ENCODE measurements at places on chromosomes 1 and 21. TPM values are rescaled to one million over a fixed set of nuclear protein-coding genes. Genes with fewer than 3 reads are reported as not detected.

FMN2 gene
- 2.1 TPM for total RNA-seq

MYOG gene
- 247 TPM for total RNA-seq

TMEM269 gene
- 0.52 TPM for total RNA-seq

SLAMF6 gene
- total RNA-seq: 0.52 TPM

IGSF3 gene
- 28.7 TPM for total RNA-seq

FCAMR gene
- not detected for total RNA-seq

CD1E gene
- total RNA-seq: 0.52 TPM

DONSON gene
- total RNA-seq: 15.7 TPM

TSPAN1 gene
- total RNA-seq: not detected

NTNG1 gene
- total RNA-seq: 8.4 TPM
